ENCODE measurements at places on chromosomes 12 and 14.
A peak's percentile ranks its signal among the peaks of the same experiment; 100 is the strongest.

GRCh38 chr14:37546621-37547447 is 48.2 kb downstream of the FOXA1 start:
- DNase-seq: no peak

GRCh38 chr12:125097427-125097826 is 32.2 kb downstream of the AACS start:
- DNase-seq: no peak

DNA sequence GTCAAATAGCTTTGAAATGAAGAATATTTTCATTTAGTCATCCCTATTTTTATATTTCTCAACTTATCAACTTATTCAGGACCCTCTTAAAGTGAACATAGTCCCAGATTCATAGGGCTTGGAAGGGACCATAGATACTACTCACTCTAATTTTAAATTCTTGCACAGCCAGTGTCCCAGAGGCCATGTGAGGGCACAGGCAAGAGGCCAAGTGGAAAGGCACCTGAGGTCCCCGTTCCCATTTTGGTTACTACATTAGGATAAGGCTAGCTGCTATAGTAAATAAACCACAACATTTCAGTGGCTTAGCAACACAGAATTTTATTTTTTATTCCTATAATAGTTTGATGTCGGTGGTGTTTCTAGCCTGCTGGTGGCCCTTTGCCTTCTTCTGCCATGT is 227.8 kb downstream of the SPTSSA start:
- peak; percentile 82 for DNase-seq

- DNase-seq: no peak
Observed at GRCh38 chr12:102426599-102427542, 53.5 kb downstream of the IGF1 start.

- DNase-seq: no peak
Observed at GRCh38 chr14:61940666-61941420, 178.6 kb downstream of the SNAPC1 start.

DNA sequence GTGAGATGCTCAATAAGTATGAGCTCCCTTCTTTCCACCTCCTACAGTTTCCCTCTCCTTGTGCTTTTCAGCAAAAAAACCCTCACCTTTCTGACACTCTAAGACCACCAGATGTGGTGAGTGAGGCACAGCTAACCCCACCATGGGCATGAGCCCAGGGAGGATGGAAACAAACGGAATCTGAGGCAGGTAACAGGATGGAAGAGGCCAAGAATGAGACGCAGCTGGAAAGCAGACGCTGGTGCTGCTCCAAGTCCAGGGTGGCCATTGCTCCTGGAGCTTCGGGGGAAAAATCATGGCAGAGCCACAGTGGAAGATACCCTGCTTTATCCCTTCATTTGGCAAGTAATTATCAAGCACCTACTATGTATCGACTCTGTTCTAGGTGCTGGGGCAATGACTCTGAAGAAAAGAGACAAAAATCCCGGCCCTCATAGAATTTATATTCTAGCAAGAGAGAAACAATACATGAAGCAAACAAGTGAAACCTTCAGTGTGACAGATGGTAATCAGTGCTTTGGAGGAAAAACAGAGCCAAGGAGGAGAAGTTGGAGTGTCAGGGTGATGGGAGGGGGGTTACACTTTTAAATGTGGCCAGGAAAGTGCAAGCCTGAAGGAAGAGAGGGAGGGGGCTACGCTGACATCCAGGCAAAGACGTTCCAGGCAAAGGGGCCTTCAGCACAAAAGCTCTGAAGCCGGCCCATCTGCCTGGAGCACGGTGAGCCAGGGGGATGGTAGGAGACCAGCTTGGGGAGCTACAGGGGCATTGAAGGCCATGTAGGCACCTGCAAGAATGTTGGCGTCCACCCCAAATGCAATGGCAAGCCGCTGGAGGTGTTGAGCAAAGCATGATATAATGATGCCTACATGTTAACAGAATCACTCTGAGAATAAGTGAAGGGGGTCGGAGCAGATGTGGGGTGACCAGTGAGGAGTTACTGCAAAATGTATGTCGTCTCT is 154.2 kb downstream of the DPF3 start:
- no peak for DNase-seq

GRCh38 chr12:11661491-11662089 is 12.1 kb downstream of the ETV6 start:
- DNase-seq: no peak

- no peak for DNase-seq
Observed at GRCh38 chr12:5586201-5586600, 154.3 kb downstream of the NTF3 start.

- DNase-seq: peak; percentile 81
Observed at GRCh38 chr14:100679707-100680438, 46.8 kb upstream of the DLK1 start.

- no peak for DNase-seq
Observed at GRCh38 chr12:50620109-50620977, 115.6 kb downstream of the DIP2B start.

- no peak for DNase-seq
Observed at GRCh38 chr12:56641219-56641618, 4.6 kb downstream of the ATP5F1B start.

- DNase-seq: no peak
Observed at GRCh38 chr12:53328043-53328435, 6.6 kb upstream of the AAAS start.

DNA sequence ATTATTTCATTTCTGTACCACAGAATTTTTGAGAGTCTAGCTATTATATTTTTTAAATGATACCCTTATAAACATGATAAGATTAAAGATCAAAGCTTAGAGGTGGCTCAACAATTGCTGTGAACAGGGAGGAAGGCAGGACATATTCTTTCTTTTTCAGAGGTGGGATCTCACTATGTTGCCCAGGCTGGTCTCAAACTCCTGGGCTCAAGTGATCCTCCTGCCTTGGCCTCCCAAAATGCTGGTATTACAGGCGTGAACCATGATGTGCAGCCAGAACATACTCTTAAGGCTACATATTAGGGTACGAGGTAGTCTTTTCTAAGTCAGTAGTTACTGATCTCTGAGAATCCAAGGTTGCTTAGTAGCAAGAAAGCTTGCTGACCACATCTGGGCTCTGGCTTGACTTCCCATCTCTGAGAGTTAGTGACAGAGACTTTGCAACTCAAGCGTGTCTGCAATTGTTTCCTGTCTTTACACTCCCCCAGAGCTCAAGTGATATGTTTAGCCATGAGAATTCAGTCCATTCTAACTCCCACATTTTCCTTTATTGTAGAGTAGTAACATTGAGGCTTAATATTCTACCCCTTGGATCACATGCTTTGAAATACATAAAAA is 8.6 kb downstream of the RAB5B start:
- DNase-seq: no peak

GRCh38 chr14:72925171-72925759 is 999 bp upstream of the DCAF4 start:
- DNase-seq: no peak

GRCh38 chr12:132190012-132190755 is 45.9 kb downstream of the NOC4L start:
- no peak for DNase-seq

DNA sequence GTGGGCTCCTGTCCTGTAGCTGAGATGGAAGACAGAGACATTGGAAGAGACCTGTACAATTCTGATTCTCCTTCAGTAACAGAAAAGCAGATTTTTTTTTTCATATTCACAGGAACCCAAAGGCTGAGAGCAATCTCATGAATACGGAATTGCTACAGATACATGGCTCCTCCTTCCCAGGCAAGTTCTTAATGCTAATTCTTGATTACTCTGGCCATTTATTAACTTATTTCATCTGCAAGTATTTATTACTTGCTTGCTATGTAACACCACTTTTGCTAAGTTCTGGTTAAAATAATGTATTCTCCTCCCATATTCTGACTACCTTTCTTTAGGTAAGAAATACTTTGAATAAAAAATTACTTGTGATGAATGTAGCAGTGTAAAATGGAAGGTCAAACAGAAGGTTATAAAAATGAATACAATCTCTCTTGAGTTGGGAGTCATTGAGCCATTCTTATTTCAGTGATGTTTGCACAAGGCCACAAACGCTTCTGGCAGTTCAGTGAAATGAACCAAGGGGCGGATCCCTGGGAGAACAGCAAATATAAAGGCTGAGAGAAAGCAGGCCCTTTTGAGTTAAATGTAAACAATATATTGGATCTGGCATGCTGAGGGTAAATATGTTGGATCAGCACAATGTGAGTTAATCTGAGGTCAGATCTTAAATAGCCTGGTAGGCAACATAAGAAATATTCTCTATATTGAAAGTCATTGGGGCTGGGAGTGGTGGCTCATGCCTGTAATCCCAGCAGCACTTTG is 37.6 kb downstream of the MUCL1 start:
- DNase-seq: no peak

Data from left ventricle myocardium superior (tissue), 1 donor.